GM04503 (cell line): ENCODE measurements at places on chromosomes 6 and 20.
A peak's percentile ranks its signal among the peaks of the same experiment; 100 is the strongest.

- DNase-seq: no peak
Measured at GRCh38 chr20:13291157-13291556, 70.1 kb downstream of the ISM1 start.

DNA sequence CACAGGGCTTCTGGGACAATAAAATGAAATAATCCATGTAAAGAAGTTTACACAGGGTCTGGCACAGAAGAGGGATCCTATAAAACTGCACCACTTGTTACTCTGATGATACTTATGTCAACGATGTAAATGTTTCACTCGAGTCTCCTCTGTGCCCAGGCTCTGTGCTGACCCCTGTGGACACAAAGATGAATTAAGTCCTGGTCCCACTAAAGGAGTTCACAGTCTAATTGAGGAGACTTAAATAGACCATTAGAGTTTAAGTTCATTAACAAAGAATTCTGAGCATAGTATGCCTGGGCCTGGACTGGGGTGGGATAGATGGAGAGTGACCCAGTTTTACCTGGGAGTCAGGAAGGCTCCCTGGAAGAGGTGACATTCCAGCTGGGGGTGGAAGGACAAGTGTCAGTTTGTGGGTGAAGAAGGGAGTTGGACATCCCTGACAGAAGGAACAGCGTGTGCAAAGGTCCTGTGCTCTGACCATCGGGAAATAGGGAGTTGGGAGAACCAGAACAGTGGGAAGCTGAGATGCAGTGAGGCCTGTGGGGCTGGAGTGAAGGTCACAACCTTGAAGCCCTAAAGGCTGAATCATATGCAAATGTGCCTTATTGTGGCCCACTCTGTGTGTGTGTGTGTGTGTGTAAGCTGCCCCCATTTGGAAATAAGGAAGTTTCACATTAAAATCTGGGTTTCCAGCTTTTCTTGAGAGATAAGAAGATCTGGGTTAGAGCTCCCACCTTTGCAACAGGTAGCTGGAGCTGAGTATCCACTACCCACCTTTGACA lies 1.1 kb downstream of the OCSTAMP start:
- no peak for DNase-seq

GRCh38 chr6:27894839-27895762 lies 17.1 kb downstream of the OR2B2 start:
- DNase-seq: no peak

- DNase-seq: no peak
Measured at GRCh38 chr6:146903451-146903850, 300.8 kb upstream of the STXBP5 start.

GRCh38 chr6:159981071-159981402 lies 12.2 kb downstream of the IGF2R start:
- no peak for DNase-seq

DNA sequence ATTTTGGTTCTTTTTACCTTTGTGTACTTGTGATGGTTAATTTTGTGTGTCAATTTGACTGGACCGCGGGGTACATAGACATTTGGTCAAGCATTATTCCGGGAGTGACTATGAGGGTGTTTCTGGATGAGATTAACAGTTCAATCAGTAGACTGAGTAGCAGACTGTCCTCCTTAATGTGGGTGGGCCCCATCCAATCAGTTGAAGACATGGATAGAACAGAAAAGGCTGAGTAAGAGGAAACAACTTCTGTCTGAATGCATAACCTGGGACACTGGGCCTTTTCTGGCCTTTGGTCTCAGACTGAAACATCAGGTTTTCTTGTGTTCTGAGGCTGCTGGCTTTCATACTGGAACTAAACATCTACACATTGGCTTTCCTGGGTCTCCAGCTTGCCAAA lies 303.5 kb upstream of the RUNX2 start:
- no peak for DNase-seq

DNA sequence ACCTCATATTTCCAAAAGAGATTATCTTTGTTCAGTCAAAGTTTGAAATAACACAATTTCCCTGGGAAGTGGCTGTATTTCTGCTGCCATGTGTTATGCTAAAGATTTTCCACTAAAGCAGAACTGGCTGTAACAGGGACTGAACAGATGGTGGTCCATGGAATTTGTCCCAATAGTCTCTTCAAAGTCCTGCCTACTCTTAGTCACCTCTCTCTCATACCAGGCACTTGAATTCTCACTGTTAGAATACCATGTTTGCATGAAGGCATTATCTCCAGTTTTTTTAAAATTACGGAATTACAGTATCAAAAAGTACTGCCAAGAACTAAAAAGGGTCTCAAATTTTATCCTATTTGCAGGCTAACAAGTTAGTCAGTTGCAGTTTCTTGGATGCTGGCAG lies 105.0 kb upstream of the HDDC2 start:
- DNase-seq: no peak

DNA sequence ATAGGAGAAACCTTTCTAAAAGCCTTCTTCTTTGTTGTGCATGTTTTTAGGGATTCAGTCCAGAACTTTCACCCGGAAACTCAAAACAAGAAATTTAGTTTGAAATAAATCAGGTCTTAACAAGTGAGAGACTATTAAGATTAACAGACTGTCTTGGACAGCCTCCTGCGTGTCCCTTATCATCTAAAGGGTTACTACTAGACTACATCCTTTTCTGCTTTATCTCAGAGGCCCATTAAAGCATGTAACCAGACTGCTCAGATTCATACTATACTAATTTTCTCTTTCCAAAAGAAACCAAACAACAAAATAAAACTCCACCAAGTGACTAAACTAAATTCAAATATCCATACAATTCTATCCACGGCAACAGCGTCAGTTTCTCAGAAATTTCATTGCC lies 173.8 kb downstream of the GMPR start:
- no peak for DNase-seq

- no peak for DNase-seq
Measured at GRCh38 chr6:34484899-34485298, 19.0 kb downstream of the PACSIN1 start.

DNA sequence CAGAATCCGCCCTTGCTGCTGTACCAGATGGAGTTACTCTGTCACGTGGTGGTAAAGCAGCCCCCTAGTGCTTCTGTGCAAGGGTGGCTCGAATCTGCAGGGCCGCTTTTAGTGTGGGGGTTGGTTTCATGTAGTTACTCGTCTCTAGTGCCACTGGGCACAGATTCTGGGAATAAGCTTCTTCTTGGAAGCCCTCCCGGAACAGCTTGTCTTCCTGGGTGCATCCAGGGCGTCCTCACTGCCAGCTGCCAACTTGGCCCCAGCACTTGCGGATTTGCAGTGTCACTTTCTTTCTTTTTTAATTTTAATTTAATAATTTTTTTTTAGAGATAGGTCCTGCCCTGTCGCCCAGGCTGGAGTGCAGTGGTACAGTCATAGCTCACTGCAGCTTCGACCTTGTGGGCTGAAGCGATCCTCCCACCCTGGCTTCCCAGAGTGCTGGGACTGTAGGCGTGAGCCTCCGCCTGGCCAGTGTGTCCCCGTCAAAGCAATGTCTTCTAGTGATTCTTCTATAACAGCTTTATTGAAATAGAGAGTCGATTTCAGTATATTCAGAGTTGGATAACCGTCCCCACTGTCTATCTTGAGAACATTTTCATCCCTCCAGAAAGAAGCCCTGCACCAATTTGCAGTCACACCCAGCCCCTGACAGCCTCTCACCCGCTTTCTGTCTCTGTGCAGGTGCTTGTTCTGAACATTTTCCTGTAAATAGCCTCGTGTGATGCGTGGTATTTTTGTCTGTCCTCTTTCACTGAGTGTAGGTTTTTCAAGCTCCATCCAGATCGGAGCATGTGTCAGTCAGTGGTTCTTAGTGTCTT lies 25.9 kb downstream of the PYGB start:
- DNase-seq: no peak

DNA sequence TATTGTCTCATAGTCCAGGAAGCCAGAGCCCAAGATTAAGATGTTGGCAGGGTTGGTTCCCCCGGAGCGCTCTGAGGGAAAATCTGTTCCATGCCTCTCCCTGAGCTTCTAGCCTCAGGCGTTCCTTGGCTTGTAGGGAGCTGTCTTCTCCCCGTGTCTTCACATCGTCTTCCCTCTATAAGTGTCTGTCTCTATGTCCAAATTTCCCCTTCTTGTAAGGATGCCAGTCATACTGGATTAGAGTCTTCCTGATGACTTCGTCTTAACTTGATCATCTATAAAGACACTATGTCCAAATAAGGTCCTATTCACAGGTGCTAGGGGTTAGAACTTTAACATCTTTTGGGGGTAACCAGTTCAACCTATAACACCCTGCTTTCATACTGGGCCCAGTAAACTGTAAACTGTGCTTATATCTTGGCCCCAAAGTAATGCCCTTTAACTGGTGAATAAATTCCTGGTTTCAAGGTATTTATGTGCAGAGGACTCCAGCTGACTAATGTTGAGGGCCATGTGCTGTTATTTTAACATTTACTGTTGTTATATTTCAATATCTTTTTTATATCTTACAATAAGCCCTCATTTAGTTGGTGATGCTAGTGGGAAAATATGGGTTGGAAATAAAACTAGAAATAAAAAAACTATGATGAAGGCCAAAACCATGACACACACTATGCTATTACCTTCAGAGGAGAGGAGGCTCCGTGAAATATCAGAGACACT lies 101.7 kb upstream of the IYD start:
- DNase-seq: no peak

DNA sequence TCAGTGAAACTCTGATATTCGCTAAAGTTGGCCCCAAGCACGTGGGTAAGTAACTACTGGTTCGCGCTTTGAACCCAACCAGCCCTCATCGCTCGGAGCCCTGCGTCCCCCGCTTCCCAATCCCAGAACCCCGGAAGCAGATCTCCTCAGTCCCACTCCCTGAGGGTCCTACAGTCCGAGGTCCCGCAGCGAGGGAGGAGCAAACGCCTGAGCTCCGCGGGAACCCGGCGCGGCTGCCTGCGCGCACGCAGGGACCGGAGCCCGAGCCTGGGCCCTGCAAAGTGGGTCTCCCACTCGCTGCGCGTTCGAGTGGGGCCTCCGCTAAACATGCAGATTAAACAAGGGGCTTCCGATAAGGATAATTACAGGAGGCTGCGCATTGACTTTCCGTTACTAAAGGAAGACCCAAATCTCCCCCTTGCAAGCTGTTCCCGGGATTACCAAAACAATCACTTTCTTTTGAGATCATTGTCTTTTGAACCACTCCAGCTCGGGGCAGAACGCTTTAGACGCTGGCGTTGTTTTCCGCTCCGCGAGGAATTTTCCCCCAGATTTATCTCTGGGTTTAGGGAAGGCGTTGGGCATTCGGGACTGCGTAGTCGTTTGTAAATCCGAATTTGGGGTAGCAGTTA lies 1.3 kb upstream of the VSX1 start:
- DNase-seq: no peak

DNA sequence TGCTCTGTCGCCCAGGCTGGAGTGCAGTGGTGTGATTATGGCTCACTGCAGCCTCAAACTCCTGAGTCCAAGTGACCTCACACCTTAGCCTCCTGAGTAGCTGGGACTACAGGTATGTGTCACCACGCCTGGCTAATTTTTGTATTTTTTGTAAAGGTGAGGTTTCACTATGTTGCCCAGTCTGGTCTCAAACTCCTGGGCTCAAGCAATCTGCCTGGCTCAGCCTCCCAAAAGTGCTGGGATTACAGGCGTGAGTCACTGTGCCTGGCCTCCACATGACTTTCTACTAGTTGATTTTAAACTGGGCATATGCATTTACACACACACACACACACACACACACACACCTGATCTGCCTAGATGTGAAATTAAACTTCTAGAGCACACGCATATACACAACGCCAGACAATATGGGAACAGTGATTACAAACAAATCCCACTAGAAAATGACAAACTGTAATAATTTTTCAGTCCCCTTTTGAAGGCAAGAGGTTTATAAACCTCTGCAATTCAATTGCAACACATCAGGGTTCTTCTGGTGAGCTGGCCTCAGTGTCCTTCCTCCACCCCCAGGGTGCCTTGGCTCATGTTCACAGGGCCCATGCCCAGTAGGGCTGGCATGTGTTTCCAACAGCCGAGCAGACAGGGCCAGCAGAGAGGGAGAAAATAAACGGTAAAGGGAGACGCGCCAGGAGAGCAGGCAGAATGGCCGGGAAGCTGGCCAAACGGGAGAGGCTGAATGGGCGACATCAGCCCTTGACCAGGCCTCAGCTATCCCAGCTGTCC lies 31.2 kb downstream of the PARD6B start:
- peak; percentile 44 for DNase-seq

- no peak for DNase-seq
Measured at GRCh38 chr6:35320031-35320410, 22.3 kb upstream of the PPARD start.

DNA sequence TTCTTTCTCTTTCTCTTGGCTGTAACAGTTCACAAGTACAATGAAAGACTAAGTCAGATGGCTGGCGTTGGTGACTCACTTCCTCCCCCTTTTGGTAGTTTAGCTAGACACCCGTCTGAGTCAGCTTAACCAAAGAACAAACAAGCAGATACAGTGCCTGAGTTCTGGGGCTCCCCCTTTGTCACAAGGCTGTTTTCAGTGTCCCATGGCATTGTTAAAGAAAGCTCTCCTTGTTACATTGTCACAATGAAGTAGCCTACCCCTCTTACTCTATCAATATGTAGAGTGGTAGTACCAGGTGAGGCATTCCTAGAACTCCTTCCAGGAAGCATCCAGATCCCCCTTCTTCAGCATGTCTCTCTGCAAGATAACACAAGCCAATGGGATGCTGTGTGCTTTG lies 38.6 kb downstream of the KIAA0408 start:
- peak; percentile 73 for DNase-seq

GRCh38 chr6:11923621-11924020 lies 88.5 kb upstream of the HIVEP1 start:
- no peak for DNase-seq

DNA sequence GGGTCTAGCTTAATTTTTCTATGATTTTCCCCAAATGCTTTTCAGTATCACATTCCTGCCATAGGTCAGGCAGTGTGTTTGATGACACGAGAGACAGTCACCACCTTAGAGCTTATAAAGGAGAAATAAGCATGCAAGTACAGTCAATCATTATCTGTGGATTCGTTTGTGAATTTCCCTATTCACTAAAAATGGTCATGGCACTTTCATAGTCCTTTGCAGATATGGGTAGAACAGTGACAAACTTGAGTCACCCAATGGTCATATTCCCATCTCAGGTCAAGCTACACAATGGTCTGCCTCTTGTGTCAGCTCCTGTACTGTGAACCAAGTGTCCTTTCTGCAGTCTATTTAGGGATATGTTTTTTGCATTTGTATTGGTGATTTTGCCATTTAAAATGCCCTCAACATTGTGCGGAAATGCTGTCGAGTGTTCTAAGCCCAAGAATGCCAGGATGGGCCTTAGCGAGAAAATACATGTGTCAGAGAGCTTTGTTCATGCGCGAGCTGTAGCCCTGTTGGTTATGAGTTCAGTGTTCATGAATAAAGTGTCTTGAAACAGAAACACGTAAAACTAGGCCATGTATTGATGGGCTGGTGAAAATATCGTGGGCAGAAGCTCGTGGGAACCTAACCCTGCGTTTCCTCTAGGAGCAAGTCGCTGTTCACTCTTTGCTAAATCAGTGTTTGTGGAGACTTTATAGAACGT lies 19.8 kb downstream of the SUMO4 start:
- DNase-seq: no peak
